ENCODE measurements at places on chromosomes 3 and 15.

- DNase-seq: peak; percentile 74
These were observed 136.8 kb upstream of the CCDC54 start for GRCh38 chr3:107240183-107241091.

DNA sequence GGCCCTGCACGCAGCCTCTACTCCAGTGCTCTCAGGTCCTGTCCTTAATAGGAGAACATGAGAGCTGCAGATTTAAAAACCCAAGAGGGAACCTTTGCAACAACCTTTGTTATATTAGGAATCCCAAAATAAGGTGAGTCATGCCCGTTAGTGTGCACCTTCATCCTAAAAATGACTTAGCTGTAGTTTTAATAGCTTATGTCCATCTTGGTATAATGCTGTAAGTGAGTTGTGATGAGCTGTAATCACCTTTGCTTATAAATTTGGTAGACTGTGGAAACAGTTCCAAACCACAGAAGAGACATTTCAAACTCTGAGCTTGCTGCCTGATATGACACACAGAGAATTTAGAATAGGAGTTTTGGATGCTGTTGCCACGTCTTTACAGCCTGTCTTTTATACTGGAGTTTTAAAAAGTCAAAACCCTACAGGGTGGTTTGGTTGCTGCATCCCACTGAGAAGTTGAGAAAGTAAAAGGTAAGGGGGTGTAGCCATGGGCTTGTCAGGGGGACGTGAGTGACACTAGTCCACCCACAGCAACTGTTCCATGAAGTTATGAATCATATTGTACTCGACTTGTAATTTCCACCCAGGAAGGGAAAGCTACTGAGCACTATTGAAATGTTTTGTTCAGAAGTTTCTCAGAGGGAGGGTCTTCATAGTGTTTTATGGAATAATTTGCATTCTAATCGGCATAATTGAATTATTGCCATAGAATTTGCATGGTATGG lies 27.4 kb upstream of the CD47 start:
- DNase-seq: no peak

GRCh38 chr3:58723173-58723572 lies 56.6 kb upstream of the FAM3D start:
- no peak for DNase-seq

- DNase-seq: no peak
These were observed 13.3 kb upstream of the CSPG4 start for GRCh38 chr15:75725719-75726607.

DNA sequence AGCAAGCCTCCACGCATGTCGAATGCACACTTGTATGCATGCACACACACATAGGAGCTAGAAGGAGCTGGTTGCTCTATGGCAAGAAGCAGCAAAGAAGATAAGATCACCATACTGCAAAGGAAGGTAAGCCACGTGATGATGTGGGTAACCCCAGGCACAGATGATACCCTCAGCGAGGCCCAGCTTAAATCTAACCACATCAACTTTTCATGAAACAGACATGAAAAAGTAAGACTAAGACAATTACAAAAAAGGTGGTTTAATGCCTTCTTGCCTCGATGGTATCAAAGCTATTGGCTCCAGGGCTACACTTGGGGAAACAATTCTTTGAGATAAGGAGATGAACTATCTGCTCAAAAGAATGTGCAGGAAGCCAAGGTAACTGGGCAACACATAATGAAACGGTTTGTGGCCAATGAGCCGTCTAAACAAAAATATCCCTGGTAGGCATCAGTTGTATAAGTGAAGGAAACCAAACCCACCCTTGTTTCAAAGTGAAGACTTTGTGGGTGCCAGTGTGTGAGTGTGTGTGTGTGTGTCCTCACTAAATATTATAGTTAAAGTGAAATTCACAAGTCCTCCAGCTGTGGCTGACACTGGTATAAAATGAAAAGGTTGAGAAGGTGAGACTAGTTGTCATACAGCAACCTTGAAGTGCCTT lies 365.7 kb upstream of the ICE2 start:
- no peak for DNase-seq

DNA sequence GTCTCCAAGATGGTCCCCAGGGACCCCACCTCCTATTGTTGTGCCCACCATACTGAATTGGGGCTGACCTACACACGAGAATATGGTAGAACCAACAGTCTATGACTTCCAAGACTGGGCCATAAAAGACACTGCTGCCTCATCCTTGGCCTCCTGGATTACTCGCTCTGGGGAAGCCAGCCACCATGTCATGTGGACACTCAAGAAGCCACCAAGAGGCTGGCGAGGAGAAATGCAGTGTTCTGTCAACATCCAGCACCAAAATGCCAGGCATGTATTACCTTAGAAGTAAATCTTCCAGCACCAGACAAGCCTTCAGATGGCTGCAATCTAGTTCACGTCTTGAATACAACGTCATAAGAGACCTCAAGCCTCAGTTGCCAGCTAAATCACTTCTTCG lies 17.1 kb upstream of the TPM1 start:
- no peak for DNase-seq

GRCh38 chr3:13538520-13539291 lies 10.2 kb upstream of the FBLN2 start:
- DNase-seq: no peak

GRCh38 chr3:56929809-56930615 lies 128.3 kb upstream of the ARHGEF3 start:
- DNase-seq: no peak

DNA sequence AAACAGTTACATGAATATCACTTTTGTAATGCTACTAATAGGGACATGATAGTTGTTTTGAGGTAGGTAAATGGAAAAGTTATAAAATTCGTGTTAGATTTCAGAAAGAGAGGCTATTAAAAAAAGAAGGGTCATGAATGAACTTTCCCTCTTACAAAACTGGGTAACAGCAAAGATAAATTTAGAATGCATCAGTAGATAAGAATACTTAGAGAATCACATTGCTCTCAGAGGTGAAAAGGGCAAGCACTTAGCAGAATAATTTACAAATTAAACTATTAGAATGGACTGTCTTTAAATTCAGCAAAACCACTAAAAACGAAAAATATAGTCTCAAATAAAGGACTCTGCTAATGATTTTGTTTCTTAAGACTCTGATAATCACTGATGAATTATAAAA lies 167.2 kb downstream of the PLD1 start:
- no peak for DNase-seq

GRCh38 chr3:37329465-37329864 lies 155.1 kb upstream of the LRRFIP2 start:
- no peak for DNase-seq

GRCh38 chr15:70291305-70292075 lies 193.8 kb upstream of the TLE3 start:
- no peak for DNase-seq

DNA sequence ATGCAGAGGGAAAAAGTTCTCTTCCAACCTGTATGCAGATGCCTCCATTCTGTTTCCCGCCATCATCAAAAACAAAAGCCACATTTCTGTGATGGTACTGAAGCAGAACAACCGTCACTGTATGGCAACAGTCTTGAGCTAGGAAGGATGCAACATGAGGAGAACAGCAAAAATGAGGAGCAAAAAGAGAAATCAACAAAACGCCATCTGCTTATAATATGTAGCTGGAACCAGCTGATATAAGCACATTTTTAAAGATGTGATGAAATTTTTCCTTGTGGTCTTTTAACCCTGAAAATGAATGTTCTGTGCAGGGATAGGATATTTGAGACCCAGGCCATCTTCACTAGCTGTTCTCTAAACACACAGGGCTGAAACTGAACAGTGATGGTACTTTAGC lies 287.0 kb downstream of the ZIC4 start:
- DNase-seq: no peak

GRCh38 chr15:95247071-95247984 lies 1016.0 kb downstream of the MCTP2 start:
- peak; percentile 98 for DNase-seq

All from NCI-H226 (cell line).